CD4-positive, alpha-beta T cell treated with Interferon gamma for 1 hour (primary cell): ENCODE measurements at places on chromosomes 12 and 14.

- no peak for DNase-seq
Observed at GRCh38 chr12:98504368-98504617, 11.1 kb upstream of the TMPO start.

GRCh38 chr14:90593254-90594040 lies 196.6 kb downstream of the CALM1 start:
- no peak for DNase-seq

GRCh38 chr14:58270628-58271027 lies 26.0 kb downstream of the PSMA3 start:
- DNase-seq = no peak

- no peak for DNase-seq
Observed at GRCh38 chr12:54622463-54623183, 12.1 kb downstream of the LACRT start.

- DNase-seq = no peak
Observed at GRCh38 chr12:108826807-108827721, 30.3 kb downstream of the SSH1 start.

DNA sequence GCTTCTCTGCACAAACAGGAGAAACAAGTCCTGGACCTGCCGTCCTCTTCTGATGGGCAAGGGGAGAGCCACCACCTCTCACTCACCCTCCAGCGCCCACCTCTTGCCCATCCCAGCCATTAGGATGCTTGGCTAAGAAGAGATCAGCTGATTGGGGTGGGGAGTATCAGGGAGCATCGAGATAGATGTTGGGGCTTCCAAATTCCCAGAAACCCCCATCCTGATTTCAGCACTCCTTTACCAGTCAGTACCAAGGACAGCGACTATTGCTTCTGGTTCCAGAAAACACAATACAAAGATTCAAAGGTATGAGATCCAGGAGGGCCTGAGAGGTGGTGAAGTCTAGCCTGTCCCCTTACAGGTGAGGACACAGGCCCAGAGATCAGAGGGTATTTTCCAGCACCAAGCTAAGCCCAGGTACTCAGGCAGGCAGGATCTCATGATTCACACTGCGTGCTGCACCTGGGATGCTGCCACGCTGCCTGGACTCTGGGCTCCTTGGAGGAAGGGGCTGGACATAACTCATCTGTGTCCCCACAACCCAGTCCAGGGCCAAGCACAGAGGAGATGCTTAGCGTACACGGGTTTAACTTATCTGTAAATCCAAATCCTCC lies 76.6 kb downstream of the TUNAR start:
- no peak for DNase-seq
